ENCODE measurements at places on chromosomes 2 and 18. TPM values are rescaled to one million over a fixed set of nuclear protein-coding genes. Genes with fewer than 3 reads are reported as not detected.

The UGT1A3 gene
- total RNA-seq, result not detected

The ICOS gene
- not detected for total RNA-seq

The DCDC2C gene
- not detected for total RNA-seq

The ASTL gene
- not detected for total RNA-seq

The HOXD13 gene
- 1.2 TPM for total RNA-seq

The ANKRD30B gene
- 0.59 TPM for total RNA-seq

The UGT1A5 gene
- not detected for total RNA-seq

- peak; percentile 75 for DNase-seq
These were observed 42.1 kb upstream of the EHBP1 start for GRCh38 chr2:62663411-62663810.

GRCh38 chr2:38997781-38998180 lies 108.1 kb downstream of the ARHGEF33 start:
- peak; percentile 44 for DNase-seq

- no peak for DNase-seq
These were observed 53.3 kb upstream of the NFU1 start for GRCh38 chr2:69490486-69490885.

DNA sequence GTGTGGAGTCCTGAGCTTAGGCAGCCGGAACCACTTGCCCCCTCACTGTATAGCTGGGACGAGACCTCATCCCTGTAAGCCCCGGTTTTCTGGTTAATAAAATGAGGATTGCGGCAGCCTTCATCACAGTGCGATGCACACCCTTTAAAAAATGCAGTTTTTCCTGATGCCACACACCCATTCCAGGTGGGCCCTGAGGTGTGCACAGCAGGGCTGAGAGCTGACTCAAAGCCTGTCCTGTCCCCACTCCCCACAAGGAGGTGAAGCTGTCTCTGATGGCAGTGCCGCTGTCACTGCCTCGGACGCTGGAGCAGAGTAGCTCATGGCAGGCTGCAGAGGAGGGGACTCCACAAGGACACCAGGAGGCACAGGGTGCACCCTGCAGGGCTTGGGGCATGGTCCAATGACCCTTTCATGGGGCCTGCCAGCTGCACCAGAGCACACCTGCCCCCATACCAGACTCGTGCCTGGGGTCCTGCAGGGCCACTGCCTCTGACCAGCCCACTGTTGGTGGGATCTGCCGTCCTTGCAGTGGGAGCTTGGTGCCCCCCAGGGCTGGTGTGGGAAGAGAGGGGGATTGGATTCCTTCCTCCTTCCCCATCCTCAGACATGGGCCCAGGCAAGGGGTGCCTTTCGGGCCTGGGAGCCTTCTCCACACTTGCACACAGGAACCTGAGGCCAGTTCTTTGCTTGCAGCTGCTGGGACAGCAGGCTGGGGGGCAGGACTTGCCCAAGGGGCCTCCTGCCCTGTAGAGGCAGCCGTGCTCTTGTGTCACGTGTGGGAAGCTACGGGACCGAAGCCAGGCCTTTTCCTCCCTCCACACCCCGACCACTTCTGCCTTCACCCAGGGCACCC lies 22.8 kb downstream of the GPC1 start:
- no peak for DNase-seq

GRCh38 chr2:206424134-206424533 lies 19.2 kb upstream of the ADAM23 start:
- DNase-seq, result no peak

DNA sequence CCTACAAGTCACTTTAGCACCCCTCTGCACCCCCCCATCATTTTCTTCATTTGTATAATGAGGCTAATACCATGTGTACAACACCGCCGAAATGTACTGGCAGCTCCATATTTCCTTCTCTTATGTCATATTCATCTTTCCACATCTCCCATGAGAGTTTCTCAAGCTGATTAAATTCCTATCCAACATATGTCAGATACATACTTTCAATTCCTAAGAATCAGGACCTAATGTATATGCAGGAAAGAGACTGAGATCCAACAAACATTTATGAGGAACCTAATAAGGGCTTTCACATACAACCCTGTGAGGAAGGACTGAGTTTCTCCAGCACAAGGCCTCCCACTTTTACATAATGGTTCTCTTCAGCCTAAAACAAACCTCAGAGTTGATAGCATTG lies 41.9 kb downstream of the PRKD3 start:
- no peak for DNase-seq

DNA sequence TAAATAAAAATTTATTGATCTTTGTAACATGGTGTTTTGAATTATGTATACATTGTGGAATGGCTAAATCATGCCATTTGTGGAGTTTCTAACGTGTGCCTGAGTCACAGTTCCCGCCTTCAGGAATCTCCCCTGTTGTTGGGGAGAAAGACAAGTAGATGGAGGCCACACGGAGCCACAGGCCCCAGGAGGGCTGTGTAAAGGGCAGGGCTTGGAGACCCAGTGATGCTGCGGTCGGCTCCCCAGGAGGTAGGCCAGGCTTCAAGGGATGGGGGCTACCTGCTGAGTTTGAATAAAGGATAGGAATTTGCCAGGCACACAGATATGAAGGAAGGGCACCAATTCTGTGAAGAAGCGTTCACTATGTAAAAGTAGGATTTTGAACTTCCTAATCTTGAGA lies 257.1 kb downstream of the GBX2 start:
- DNase-seq, result no peak

DNA sequence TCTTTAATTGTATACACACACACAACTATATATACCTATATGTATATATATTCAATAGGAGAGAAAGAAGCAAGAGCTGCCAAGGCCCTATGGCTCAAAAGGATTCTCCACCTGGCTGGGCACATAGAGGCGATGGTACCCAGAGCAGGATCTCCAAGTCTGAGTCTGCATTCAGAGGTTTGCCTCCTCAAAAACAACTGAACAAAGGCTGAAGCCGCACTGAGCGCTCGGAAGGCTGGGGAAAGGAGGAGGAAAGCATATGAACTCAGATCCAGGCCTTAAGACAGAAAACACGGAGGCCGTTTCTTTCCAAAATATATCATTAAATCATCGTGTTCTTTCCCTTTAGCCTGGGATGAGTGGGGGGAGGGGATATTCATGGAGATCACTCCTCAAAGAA lies 3.6 kb downstream of the HOXD12 start:
- no peak for DNase-seq

DNA sequence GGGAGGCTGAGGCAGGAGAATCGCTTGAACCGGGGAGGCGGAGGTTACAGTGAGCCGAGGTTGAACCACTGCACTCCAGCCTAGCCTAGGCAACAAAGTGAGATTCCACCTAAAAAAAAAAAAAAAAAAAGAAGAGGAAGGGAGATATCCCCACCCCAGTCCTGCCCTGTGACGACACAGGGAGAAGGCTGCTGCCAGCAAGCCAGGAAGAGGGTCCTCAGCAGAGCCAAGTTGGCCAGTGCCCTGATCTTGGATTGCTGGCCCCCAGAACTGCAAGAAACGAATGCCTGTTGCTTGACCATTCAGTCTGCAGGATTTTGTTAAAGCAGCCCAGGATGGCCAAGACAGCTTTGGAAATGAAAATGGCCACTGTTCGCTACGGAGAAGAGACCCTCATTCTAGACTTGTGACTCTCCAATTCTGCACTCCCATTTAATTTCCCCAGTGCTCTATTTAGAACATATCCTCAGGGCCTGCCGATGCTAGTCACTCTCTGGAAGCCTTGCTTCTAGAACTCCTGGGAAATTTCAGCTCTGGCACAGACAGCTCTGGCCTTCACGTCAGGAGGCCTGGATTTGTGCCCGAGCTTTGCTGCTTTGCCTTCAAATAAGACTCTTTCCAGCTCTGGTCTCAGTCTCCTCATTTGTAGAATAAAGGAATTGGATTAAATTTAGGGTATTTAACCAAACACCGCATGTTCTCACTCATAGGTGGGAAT lies 15.7 kb upstream of the AMMECR1L start:
- DNase-seq, result peak; percentile 14

DNA sequence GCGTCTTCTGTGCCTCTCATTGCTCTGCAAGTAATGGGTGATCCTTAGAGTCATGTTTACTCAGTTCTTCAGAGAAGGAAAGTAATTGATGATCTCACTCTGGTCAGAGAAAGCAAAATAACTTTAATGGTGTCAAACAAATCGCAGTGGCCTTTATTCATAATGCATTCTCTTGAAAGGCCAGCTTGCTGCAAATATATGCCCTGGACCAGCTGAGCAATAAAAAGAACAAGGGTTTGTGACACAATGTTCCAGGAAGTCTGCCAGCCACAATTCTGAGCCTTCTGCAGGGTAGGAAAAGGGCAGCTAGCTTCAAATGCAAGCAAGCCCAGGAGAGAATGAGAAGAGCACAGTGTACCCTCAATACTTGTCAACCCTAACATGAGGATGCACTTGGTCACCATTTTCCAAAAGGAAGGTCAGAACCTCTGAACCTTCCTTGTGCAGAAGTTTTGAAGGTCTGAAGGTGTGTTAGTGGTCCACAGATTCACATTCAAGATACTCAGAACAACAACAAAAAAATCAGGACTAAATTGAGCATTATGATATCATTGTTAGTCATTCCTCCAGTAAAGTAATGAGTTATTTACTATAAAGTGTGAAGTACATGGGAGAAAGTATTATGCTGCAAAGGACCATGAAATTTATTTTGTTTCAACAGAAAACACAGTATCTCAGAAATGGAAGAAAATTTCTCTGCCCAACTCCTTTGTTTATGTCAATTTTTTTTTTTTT lies 355.6 kb downstream of the PAX3 start:
- peak; percentile 35 for DNase-seq

Data from RPMI7951 (cell line).